ENCODE measurements at places on chromosomes 4 and X.

- DNase-seq = no peak
Measured at GRCh38 chrX:156001001-156001666, 3.6 kb downstream of the IL9R start.

DNA sequence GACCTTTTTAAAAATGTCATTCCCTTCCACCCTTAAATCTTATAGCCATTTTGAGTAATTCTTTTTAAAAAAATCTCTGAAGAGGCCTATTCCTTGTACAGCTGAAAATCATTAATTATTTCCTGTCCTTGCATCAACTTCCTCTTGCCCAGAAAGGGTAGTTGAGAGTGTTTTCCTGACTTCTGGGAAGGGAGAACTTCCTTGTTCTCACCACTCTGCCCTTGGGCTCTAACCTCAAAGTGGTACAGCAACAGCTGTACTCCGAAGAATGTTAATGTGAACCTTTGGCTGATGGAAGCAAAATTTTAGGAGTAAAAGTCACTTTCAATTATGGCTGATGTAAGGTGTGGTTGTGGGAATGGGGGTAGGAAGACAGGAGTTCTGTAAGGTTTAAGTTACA is 15.1 kb upstream of the FABP2 start:
- DNase-seq = no peak

DNA sequence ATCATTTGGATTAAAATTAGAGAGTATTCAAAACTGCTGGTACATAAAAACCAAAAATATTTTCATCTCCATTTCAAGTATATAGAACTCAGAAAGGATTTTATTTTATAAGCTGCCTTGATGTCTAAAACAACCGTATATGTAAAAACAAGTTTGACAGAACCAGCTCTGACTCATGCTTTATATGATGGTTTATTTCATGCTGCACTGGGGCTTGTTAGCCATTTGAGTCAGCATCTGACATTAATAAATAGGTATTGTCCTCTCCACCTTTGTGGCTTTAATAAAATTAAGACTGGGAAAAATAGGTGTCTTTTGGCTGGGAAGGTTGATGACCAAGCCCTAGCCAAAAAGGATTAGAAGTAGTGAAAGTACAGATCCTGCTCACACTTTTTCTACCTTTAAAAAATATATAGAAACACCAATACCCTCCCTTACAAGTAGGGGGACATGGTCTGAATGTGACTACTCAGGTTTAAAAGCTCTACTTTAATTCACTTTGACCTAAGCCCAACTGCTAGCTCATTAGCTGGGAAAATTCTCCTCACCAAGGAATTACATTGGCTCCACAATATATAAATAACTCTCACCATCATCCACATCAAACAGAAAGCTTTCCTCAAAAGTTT is 228.1 kb downstream of the ADAMTS3 start:
- DNase-seq = no peak

- DNase-seq = no peak
Measured at GRCh38 chr4:112038861-112039260, 106.4 kb upstream of the FAM241A start.

DNA sequence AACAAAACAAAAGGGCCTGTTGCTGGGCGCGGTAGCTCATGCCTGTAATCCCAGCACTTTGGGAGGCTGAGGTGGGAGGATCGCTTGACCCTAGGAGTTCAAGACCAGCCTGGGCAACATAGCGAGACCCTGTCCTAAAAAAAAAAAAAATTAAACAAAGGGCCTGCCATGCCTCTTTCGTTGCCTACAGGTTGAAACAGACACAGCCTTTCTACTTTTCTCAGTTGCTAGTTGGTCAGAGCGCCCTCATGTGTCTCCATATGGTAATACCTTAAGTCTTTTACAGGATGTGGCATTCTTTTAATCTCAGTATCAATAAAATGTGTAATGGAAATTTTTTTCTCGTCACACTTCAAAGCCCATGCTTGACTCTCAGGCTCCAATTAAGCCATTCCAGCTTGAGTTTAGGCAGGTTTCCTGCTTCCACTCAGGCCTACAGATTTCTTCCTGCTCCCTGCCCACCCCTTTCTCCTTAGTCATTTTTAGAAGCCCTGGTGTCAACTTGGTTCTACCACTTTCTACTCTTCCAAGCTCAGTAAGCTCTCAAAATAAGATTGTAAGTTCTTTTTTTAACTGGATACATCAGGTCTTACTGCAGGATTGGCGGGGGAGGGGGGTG is 4.6 kb upstream of the SOWAHD start:
- peak; percentile 30 for DNase-seq

DNA sequence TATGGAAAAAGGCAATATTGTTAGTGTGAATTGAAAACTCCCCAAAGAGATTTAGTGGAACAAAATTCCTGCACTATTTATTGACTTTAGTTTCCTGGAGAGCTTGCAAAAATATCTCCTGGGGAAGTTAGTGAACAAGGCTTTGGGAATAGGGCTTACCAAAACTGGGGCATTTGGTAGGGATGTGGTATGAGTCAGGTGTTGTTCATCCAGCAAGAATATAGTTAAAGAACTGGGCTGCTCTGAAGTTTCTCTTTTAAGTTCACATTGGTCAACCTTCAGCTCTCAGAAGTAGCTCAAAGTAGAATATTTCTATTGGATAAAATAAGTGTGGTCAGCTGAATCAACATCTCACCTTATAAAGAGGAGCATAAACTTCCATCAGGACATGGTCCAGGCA is 185.0 kb downstream of the CPE start:
- no peak for DNase-seq

- DNase-seq = no peak
Measured at GRCh38 chrX:33909836-33910235, 222.3 kb downstream of the FAM47A start.

DNA sequence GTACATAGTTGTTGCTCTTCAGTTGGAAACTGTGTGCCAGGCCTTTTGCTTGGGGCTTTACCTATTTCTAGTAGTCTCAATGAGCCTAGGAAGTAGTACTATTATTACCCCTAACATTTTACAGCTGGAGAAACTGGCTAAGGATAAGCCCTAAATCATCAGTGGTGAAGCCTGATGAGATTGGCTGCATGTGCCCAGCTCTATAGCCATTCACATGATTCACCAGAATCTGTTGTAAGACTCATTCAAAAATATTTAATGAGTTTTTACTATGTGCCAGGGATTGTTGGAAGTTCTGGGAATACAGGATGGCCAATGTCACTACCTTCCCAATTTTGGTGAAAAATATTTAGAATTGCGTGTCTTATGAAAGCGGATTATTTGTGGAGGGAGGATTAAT is 2.8 kb downstream of the KIT start:
- no peak for DNase-seq

GRCh38 chr4:98298022-98298421 is 36.8 kb downstream of the RAP1GDS1 start:
- DNase-seq = no peak

DNA sequence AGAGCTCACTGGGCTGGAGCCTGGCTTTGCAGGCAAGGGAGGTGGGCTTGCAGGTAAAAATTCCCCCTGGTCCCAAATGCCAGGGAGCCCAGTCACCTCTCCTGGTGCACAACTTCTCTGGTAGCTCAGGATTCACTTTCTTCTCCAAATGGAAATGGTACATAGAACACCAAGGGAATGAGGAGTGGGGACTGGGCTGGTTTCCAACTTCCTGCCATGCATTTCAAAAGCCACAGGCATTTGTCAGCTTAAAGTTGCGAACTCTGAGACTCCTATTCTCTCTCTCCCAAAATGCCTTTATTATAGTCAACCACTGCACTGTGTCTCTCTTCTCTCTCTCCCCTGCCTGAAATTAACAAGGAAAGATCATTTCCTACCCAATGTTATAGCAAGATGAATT is 177.3 kb downstream of the GRIA3 start:
- no peak for DNase-seq

Data from effector CD8-positive, alpha-beta T cell (primary cell).